Activated CD4-positive, alpha-beta T cell treated with anti-CD3 and anti-CD28 coated beads, Interleukin-2, amount 50 U/mL, for 4 hours (primary cell): ENCODE measurements at places on chromosomes 3 and 15.

DNA sequence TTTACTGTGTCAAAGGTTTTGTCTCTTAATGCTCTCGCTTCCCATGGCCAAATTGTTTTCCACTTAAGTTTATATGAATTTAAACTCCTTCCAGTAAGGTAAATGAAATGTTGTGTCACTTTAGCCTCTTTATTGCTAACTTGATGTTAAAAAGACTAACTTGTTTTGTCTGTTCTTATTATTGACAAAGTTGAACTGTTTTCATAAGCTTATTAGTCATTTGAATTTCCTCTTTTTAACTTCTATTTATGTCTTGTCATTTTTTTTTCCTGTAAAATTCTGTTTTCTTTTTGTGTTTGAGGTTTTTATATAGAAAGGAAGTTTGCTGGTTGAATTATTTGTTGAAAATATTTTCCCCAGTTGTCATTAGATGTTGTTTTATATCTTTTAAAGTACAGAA is 25.8 kb downstream of the FAM98B start:
- no peak for DNase-seq

DNA sequence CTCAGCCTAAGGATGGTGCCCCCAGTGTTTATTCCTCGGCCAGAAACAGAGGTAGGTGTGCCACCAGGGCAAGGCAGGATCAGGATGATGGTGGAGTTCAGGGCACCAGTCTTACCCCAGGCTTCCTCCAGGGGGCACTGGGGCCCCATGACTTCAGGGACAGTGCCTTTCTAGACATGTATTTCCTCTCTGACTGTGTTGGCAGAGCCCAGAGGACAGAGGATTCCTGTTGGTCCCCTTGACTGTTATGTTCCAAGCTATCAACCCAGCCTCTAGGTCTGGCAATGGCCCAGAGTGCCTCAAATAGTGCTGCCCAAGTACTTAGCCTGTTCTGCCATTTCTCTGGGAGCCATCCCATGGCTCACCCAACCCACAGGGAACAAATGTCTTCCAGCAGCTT is 2.8 kb downstream of the HEMK1 start:
- DNase-seq: peak; percentile 80

- no peak for DNase-seq
Observed at GRCh38 chr3:132004571-132004970, 30.2 kb downstream of the CPNE4 start.

DNA sequence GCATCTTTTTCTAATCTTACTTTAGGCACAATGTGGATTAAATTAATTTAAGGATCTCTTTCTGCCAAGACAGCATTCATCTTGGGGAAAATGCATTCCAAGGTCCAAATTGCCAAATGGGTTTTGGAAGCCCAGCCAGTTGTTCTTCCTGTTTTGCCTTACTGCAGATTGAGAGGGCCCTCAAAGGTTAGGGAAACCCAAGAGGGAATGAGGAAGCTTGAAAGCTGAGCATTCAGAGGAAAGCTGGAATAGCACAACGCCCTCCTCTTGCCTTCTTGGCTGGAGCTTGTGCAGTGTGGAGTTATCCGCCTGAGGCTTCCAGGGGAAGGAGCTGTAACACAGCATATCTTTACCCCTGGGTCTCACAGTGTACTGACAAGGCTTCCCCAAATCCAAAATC is 18.2 kb upstream of the SACM1L start:
- no peak for DNase-seq

DNA sequence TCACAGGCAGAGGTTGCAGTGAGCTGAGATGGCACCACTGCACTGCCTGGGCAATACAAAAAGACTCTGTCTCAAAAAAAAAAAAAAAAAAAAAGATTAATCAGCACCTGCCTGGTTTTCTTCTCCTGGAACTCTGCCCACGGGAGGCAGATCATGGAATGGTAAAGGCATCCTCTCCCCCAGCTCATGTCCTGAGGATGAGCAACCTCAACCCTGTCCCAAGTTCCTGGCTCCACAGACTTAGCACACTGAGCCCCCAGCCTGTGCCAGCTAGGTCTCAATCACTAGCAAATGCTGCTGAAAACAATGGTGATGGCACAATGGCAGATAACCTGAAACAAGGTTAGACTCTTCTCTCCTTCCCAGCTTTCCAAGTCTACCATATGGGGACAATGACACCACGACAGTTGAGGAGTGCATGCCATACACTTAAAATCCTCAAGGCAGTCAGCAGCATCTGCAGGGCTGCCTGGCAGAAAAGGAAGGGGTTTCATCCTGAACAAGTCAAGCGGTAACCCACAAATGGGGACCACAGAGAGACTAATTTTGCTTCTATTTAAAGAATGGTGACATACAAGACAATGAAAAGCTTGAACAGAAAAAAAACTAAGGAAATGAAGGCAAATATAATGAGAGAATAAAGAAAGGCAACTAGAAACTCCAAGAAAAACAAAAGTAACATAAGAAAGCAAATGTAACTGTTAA is 4.8 kb downstream of the CLN6 start:
- DNase-seq: no peak

- DNase-seq: no peak
Observed at GRCh38 chr3:155365178-155365783, 71.8 kb upstream of the STRIT1 start.

GRCh38 chr3:171833789-171834460 is 9.2 kb upstream of the TMEM212 start:
- no peak for DNase-seq

DNA sequence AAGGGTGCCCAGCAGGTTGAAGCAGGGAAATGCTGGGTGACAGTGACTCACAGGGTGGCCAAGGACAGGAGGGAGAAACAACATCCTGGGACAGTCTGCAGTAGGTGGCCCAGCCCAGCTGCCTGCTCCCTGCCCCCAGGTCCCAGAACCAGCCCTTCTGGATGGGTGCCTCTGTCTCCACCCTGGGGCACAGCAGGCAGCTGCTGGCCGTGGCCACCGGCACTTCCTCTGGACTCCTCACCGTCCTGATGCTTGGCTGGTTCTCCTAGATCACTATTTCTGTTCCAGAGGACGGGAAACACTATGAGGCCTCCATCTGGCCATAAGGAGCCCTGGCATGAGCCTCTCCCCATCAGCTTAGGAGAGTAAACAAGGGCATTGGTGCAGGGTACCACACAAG is 258.9 kb downstream of the XXYLT1 start:
- DNase-seq: no peak

- DNase-seq: no peak
Observed at GRCh38 chr3:128488636-128488990, 4.4 kb downstream of the GATA2 start.

GRCh38 chr3:16673530-16673929 is 68.3 kb upstream of the DAZL start:
- no peak for DNase-seq

GRCh38 chr3:7536921-7537320 is 676.0 kb downstream of the GRM7 start:
- DNase-seq: no peak

GRCh38 chr3:58334013-58334321 is 1.3 kb downstream of the PXK start:
- DNase-seq: no peak

DNA sequence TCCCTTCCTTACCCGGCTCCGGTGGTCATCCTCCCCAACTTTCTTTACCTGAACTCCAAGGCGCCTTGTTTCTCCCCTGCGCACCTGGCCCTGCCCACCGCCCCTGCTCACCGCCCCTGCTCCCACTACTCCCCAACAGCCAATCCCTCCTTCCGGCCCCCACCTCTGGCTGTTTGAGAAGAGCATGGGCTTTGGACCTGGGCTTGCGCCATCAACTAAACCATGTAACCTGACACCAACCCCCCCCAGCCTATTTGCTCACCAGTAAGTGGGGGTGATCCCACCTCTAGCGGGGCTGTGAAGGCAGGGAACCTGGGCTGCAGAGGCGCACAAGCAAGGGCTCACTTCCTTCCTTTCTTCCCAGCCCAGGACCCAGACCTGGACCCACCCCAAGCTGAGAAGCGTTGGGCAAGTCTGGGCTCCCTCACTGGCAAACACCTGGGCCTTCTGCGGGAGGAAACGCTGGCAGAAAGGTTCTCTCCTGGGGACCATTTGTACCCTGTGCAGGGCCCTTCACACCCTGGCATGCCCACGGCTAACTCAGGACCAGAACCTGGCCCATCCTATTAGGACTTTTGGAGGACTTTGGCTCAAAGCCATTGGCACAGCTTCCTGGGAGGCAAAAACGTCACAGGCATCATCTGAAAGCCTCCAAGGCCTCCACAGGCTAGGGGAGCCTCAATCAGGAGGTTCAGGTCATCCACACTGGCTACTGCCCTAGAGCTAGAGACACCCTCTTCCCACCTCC is at the start of gene PLXNB1:
Gene PLXNB1 (minus strand): TSS at position 127 of the 748 bp plus-strand sequence. CDS start 5,475 bp downstream, outside the sequence.
- no peak for DNase-seq

- no peak for DNase-seq
Observed at GRCh38 chr3:42853056-42853455, 22.6 kb downstream of the CYP8B1 start.

DNA sequence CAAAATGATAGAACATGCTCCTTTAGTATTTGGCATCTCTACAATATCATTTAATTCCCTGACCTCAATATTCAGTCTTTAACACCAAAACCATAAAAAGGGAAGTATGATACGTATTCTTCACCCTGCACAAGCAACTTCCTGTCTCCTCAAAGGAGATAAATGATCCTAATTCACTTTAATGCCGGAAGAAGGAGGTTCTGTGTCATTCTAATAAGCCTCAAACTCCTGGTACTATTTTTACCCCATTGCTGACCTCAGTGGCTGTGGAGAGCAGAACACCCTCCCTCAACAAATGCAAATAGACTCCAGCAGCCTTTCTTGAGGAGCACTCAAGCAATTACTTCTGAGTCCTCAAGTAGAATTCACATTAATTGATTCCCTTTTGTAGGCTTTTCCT is 173.3 kb downstream of the TMEM108 start:
- no peak for DNase-seq

DNA sequence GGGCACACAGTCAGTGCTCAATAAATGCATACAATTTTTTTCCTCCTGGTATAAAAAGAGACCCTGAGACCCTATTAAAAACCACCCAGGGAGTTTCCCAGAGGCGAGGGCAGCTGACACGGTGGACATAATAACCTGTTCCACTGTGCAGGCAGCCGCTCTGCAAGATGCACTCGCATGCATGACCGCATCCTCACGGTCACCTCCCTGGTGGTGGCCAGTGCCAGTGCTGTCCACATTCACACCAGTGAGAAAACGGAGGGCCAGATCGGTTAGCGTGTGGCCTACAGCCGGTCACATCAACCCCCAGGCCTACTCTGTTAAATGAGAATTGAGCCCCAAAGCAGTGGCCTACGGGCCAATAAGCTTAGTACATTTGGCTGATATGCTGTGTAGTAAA is 24.8 kb downstream of the SH3BP5 start:
- no peak for DNase-seq

DNA sequence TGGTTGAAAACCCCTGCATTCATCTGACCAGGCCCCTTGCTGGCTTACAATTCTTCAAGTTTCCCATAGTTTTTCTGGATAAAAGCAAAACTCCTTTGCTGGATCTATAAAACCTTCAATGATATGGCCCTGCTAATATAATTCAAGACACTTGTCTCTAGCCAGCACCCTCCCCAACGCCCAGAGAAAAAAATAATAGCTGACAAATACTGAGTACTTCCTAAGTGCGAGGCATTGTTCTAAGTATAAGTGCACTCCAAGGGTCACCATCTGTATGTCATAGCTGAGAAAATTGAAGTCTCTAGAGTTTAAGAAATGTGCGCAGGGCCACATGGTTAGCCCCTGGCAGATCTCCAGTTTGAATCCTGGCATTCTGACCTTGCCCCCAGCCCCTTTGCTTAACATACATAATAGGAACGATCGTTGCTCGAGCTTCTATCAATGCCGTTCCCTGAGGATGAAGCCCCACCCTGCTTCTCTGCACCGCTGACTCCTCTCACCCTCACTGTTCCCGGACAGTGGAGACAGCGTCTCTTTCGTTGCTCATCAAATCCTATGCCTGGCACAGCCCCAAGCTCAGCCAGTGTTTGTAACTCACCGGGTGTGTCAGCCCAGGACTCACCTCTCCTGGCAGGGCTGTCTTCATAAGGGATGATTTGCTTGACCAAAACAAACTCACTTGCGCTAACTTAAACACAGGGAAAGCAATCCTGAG is 377.1 kb upstream of the PROK2 start:
- no peak for DNase-seq

DNA sequence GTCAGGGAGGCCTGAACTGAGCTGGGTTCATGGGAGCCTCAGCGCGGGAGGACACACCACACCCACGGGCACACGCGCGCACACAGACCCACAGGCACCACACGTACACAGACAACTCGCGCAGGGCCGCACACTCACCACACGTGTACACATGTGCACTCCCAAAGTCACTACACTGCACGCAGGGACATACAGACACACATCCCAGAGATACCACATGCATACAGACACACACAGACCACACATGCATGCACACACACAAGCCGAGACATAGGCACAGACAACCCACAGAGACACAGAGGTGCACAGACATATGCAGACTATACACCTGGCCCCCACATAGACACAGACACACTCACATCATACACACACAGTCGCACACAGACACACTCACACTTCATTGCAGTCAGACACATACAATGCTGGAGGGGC is 1.1 kb upstream of the MGLL start:
- no peak for DNase-seq

DNA sequence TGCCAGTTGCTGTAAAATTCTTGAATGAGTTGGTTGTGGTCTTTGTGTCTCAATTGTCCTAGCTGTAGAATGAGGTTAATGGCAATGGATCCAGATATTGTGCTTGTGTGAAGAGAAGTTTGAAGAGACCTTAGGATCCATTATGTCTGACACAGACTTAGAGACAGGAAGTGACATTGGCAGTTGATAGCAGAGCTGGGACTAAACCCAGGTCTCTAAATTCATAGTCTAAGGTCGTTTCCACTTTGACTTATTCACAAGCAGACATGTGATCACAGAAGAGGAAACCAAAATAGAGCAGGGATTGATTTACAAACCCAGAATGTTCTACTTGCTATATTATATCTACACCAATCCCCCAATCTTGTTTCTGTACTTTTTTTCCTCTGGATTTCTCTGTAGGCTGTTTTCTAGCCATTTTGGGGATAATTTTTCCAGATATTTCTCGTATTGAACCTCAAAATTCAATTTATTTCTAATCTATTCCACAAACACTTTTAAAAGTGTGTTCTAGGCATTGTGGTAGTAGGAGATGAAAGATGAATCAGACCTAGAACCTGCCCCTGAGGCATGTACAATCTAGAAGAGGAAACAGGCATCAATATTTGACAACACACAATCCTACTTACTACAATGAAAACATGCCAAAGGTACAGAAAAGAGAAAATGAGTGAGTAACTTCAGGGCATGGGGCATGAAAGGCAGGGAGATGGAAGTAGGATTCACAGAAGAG is 123.3 kb downstream of the NFKBIZ start:
- DNase-seq: no peak

- DNase-seq: no peak
Observed at GRCh38 chr3:38950581-38950980, 101.2 kb downstream of the SCN11A start.

DNA sequence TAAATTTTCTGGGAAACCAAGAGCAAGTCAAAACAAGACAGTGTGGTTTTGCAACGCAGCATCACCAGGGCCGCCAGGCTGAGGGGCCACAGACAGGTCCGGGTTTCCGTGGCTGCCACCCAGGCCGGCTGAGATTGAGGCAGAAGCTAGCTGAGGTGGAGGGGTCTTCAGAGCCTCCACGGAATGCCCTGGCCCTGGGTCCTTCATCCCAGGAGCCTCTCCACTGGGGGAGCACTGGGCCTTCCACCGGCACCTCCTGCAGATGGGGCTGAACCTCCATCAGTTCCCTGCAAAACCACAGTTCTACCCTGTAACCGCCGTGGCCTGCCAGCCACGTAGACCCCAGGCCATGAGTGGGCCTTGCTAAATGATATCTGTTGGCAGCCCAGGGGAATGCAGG is 152.7 kb downstream of the CHSY1 start:
- DNase-seq: no peak
